CD4-positive, alpha-beta T cell treated with Interleukin-15 for 1 hour (primary cell): ENCODE measurements at places on chromosomes 6 and 20.

DNA sequence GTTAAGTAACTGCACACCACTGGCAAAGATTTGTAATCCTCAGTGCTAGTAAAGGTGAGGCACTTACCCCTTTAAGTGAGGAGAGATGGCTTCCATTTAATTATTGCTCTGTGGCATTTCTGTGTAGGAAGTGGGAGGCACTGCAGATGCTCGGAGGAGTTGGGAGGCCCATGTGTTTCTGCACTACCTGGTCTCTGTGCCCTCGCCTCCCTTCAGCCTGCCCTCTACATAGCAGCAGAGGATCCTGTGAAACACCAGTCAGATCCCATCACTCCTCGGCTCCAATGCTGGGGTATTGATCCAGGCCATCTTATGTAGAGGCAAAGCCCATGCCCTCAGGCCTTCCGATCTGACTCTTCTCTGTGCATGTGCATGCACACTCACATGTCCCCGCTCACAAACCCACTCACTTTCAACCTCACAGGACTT lies 67.0 kb downstream of the SLX4IP start:
- DNase-seq: no peak

DNA sequence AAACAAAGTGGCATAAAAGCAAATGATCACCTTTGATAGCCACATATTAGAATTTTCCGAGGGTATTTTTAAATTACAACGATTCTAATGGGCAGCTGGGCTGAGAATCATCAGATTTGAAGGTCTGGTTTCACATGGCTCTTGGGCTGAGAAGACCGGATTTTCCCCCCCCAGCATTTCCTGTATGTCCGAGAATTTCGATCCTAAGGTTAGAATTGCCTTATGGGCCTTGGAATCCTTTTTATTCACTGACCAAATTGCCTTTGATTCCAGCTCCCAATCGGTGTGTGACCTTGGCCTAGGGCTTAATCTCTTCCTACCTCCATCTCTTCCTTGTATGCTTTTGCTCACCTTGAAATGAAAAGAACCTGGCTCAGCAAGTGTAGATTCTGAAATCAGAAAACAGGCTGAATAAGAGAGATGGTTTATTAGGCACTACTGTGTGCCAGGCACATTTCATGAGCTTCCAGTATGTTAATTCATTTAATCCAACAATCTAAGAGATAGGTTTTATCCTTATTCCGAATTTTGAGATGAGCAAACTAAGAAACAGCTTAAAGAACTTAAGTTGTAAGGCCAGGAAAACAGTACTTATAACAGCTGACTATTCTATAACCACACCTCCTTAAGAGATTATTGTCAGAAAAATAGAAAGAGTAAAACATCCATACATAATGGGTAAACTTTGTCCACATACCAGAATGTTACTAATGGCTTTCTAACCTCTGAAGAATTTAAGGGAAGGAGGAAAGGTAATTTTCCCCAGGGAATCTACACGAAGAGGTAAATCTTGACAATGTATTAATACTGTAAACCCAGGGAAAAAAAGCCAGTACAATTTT lies 39.4 kb downstream of the HFE start:
- no peak for DNase-seq

DNA sequence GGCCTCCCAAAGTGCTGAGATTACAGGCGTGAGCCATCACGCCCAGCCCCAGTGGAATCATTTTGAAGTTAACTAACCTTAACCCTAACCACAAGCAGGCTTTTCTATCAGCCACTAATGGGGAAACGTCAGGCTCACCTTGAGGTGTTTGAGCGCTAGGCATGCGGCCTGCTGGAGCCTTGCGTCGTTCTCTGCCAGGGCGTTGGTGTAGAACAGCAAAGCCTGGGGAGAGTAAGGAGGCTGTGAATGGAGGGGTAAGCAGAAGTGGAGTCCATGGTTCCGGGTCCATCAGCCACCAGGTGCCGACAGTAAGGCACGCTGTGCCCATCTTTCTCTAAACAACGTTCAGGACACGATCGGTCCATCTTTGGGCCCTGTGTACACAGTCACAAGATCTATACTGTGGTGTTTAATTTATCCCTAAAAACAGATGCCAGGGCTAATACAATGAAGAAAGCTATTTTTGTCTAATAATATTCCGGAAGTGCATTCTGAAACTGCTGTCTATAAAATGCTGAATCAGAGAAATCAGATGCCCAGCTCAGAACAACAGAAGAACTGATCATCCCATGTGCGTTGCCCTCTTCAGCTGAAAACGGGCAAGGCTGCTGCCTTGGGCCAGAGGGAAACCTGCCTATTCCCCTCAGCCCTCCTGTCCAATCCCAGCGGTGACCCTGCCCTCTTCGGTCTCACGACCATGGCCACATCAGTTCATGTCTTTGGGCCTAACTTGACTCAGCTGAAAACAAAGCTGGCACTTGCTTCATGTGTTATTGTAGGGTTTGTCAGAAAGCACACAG lies 79.6 kb downstream of the PTPN1 start:
- no peak for DNase-seq

- no peak for DNase-seq
These were observed 26.8 kb downstream of the ZNF831 start for GRCh38 chr20:59190466-59190865.

DNA sequence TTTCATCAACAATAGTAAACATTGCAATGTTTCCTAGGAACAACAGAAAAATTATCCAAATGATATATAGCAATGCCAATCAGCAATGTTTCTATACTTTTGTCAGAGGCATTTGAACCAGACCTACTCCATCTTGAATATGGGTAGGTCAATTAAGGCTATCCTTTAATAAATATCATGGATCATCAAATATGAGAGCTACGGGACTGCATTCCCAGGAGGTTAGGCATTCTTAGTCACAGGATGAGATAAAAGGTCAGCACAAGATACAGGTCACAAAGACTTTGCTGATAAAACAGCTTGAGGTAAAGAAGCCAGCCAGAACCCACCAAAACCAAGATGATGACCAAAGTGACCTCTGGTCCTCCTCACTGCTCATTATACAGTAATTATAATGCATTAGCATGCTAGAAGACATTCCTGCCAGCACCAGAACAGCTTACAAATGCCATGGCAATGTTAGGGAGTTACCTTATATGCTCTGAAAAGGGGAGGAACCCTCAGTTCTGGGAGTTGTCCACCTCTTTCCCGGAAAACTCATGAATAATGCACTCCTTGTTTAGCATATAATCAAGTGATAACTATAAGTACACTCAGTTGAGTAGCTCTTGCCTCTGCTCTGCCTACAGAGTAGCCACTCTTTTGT lies 8.6 kb upstream of the SERPINB6 start:
- DNase-seq: no peak

DNA sequence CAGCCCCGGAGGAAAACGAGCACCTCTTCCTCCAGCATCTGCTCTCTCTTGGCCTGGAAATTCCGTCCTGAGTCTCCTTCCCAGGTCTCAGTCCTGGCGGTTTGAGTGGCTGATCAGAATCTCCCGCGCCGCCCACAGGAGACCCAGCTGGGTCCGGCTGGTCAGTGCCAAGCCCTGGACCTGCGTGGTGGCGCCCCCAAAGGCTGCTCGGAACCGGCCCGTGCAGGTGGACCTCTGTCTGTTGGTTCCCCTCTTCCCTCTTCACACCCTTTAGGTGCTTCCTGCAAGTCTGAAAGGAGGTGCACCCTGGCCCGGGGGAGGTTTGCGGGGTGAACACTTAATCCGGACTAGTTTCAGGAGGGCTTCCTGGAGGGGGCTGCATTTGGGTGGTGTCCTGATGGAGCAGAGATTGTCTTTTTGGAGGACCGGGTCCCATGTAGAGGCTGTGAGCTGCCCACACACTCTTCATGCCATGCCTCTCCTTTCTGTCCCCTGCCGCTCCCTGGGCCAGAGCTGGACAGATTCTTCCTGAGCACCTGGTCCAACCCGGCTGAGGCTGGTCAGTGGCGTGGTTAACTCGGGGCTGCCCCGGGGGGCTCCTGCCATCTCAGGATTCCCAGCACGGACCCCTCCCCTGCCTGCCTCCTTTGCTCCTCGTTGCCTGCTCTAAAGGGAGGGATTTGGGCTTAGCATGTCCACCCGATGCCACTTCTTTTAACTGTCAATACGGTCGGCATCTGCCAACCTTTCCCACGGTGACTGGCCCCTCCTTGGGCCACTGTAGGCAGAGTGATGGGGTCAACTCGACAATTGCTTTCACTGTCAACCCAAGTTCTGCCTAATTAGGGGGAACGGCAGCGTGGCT lies 16.5 kb upstream of the BHLHE23 start:
- no peak for DNase-seq

DNA sequence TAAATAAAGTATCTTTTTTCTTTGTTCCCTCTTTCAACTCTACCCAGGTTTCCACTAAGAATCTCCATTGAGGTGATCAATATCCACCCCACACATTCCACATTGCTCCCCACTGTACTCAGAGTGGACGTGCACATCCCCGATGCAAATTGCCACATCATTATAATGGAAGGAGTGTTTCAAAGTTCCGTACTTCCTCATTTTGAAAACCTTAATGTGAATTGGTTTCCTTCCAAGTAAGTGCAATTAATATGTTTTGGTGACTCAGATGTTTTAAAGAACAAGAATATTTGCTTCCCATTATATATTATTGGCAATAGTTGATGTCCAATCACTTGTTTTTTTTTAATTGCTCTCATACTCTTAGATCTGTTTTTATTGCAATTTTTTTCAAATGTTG lies 463.6 kb downstream of the HACE1 start:
- no peak for DNase-seq

GRCh38 chr6:98295515-98296175 lies 538.7 kb upstream of the POU3F2 start:
- no peak for DNase-seq

DNA sequence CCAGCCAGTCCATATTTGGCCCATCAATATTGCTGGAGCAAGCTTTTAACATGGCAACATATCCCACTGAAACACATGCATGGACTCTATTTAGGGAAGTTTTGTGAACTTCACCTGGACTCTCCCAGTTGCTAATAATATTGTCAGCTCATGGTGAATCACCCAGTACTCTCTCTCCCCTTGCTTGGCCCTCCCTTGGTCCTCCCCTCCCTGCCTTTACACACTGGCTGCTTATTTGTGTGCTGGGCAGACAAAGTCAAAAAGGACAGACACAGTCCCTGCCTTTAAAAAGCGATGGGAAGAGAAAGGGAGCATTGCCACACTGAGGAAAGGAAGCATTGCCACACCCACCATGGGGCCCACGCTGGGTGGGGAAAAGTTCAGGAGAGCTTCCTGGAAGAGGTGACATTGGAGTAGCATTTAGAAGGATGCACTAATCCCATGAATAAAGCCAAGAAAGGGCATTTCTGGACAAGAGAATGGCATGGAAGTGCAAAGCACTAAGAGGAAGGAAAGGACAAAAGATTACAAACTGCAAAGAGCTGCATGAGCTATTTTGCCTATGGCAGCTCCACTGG lies 143.4 kb upstream of the EXOC2 start:
- no peak for DNase-seq

DNA sequence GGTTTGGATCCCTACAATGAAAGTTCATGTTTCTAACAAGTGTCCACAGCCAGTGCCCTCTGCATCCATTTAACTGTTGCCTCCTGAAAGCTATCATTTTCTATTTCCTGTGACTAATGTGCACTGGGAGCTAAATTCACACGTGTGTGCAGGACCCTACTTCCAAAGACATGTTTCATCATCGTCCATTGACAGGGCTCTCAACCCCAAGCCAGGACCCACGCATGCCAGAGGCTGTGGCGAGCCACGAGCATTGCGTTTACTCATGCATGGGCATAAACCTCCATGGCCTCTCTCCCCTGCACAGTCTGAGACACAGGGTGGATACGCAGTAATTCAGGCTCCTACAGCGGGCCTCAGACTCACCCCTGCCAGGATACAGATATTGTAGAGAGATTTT lies 153.2 kb downstream of the MAFB start:
- DNase-seq: no peak

DNA sequence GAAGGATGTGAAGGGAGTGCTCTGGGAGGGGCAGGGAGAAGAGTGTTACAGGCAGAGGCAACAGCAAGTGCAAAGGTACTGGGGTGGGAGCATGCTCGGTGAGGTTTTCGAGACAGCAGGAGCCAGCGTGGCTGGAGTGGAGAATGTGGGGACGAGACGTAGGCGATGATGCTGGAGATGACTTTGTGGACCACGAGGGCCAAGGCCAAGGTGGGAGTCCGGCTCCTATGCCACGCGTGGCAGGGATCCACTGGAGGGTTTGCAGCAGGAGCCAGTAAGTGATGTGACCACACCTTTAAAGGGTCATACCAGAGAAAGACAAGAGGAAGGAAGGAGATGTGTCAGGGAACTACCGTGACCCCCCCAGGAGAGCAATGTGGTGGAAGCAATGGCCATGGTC lies 7.3 kb downstream of the PTGIS start:
- no peak for DNase-seq

GRCh38 chr6:2213086-2213485 lies 32.3 kb downstream of the GMDS start:
- DNase-seq: no peak

DNA sequence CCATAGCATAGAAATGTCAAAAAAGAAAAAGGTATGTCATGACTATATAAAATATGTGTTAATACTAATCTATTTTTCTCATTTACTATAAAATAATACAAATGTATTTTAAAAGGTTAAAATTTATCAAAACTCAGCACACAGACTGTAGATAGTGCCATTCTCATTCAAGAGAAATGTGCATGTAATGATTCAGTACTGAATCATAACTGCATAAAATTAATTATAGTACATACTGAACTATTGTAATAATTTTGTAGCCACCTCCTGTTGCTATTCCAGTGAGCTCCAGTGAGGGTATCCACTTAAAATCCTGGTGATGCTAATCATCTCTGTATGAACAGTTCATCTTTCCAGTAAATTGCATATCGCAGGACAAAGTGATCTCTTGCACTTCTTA lies 82.8 kb downstream of the HMGCLL1 start:
- DNase-seq: no peak

GRCh38 chr20:20267685-20268370 lies 100.1 kb upstream of the INSM1 start:
- no peak for DNase-seq

GRCh38 chr20:62952968-62953838 lies 694 bp downstream of the SLC17A9 start:
- DNase-seq: no peak

- DNase-seq: no peak
These were observed 37.0 kb downstream of the EFHC1 start for GRCh38 chr6:52457096-52457495.

GRCh38 chr20:47413189-47413588 lies 56.7 kb upstream of the ZMYND8 start:
- DNase-seq: no peak

DNA sequence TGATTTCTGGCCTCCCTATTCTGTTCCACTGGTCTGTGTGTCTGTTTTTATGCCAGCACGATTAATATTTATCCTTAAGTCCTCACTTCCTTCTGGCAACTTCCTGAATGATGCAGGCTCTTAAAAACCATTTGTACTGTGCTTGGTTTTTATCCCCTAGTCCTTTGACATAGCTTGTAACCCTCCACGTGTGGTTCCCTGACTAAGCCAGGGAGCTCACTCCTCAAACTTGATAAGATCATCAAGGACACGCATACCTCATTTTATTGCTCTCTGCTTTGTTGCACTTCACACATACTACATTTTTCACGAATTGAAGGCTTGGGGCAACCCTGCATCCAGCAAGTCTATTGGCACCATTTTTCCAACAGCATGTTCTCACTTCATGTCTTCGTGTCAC lies 166.4 kb upstream of the UST start:
- DNase-seq: no peak

GRCh38 chr6:83132121-83132520 lies 60.9 kb downstream of the PGM3 start:
- DNase-seq: no peak

GRCh38 chr20:50540620-50541605 lies 30.7 kb downstream of the PTPN1 start:
- no peak for DNase-seq
